NCI-H2227 treated with DMSO at 0.1 percent for 48 hours (cell line): ENCODE measurements at places on chromosomes 2 and 18.
A peak's percentile ranks its signal among the peaks of the same experiment; 100 is the strongest.

- no peak for DNase-seq
Observed at GRCh38 chr2:68426848-68427579, 40.1 kb downstream of the FBXO48 start.

GRCh38 chr2:216012133-216012829 is 1.1 kb downstream of the MREG start:
- DNase-seq: peak; percentile 57

- DNase-seq: no peak
Observed at GRCh38 chr18:22228976-22229375, 59.6 kb downstream of the GATA6 start.

- DNase-seq: no peak
Observed at GRCh38 chr2:14072338-14072737, 560.2 kb upstream of the LRATD1 start.

- DNase-seq: no peak
Observed at GRCh38 chr2:28583899-28584553, 88.2 kb downstream of the PLB1 start.

GRCh38 chr18:55506074-55506473 is 81.9 kb downstream of the TCF4 start:
- DNase-seq: no peak

GRCh38 chr2:19519045-19519444 is 160.6 kb upstream of the OSR1 start:
- no peak for DNase-seq

DNA sequence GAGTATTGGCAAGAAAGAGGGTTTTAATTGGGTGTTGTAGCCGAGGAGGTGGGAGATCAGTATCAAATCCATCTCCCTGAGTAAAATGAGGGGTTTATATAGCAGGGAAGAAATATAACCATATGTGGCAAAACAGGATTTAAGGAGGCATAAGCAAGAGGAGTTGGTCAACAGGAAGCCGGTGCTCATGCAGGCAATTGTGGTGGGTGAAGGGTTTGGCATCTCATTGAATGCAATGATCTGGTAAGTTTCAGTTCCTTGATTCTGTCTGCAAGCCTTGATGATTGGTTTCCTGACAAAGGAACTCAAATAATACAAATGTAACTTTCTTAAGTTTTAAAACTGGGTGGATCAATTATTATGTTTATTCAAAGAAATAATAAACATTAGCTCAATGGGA is 564.4 kb upstream of the LINC00305 start:
- no peak for DNase-seq

DNA sequence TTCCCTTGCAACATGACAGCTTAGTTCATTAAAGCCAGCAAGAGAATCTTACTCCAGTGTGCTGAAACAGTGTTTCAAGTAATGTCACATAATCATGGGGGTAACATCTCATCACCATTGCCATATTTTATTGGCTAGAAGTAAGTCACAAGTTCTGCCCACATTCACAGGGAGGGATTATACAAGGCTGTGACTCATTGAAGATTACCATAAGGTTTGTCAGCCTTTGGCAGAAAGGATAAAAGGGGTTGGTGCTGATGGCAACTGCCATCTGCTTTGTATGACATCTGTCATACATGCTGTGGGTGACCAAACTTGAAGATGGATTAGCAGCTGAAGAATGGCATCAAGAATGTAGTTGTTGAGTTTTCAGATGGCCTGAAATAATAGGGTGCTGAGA is 61.2 kb downstream of the KCNE4 start:
- DNase-seq: no peak

- no peak for DNase-seq
Observed at GRCh38 chr18:23588836-23589560, 2.7 kb upstream of the NPC1 start.

- no peak for DNase-seq
Observed at GRCh38 chr2:133986881-133987795, 266.7 kb upstream of the MGAT5 start.

GRCh38 chr2:134668821-134669220 is 50.0 kb downstream of the TMEM163 start:
- DNase-seq: no peak

GRCh38 chr2:68418855-68419254 is 48.2 kb downstream of the FBXO48 start:
- no peak for DNase-seq

GRCh38 chr18:392928-393573 is 107.5 kb downstream of the COLEC12 start:
- DNase-seq: peak; percentile 11

GRCh38 chr18:78986018-78986481 is 6.4 kb downstream of the SALL3 start:
- no peak for DNase-seq

DNA sequence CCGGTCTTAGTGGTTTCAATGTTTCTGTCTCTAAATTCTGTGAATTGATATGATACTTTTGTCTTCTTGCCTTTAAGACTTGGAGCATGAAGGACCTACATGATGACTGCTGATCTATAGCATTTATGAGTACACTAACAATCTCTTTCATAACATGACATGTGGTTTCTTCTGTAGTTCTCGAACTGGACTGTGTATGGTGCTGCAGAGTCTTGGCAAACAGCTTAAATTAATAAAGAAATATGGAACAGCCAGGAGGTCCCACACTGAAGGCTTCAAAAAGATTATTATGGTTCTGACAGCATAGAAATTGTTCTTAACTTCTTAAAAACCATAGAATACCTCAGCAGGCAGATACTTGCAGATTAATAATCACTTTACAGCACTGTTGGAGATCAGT is 145.0 kb downstream of the DCC start:
- DNase-seq: no peak

DNA sequence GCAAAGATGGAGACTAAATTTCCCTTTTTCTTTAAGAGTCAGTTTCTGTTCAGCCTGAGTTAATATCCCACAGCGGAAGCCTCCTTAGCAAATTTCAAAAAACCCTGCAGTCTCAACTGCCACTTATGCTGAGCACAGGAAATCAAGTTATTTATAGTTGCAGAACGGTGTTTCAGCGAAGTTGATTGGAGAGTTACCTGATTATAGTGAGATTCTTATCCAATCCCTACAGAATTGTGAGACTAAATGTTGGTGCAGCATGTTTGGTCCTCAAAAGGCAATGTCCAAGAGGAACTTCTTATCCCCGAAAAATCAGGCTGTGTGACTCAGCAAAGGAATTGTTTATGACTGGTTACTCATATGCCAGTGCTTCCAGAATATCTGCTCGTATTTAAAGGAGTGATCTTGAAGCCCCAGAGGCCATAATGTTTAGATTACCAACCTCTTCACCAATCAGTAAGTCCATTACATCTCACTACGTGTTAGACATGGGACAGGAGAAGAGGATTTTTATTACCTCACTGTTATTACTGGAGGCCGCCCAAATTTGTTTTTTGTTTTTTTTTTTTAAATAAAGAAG is 67.9 kb downstream of the LRRFIP1 start:
- no peak for DNase-seq

DNA sequence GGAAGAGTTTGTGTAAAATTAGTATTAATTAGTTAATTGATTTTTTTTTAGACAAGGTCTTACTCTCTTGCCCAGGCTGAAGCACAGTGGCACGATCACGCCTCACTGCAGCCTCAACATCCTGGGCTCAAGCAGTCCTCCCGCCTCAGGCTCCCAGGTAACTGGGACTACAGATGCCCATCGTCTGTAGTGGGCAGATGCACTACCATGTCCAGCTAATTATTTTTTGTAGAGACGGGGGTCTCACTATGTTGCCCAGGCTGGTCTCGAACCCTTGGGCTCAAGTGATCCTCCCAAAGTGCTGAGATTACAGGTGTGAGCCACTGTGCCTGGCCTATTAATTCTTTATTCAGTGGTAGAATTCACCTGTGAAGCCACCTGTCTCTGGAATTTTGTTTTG is 41.1 kb downstream of the UBE2F start:
- no peak for DNase-seq

GRCh38 chr2:144198116-144198515 is 321.8 kb downstream of the ZEB2 start:
- DNase-seq: no peak

DNA sequence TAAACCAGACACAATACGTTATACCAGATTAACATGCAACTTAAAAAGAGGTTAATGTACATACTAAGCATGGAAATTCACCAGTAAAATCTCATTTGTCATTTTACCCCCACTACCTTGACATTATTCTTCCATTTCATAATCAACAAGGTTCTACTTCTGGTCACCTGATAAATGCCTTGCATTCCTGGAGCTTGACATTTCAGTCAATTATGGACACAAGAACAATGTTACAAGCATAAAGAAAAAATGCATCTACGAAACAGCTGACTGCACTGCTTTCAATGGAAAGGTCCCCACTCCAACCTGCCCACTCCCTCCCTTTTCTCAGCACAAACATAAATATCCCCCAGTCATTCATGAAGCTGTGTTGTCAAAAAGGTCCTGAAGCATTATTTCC is 31.4 kb downstream of the ARL5A start:
- DNase-seq: no peak

DNA sequence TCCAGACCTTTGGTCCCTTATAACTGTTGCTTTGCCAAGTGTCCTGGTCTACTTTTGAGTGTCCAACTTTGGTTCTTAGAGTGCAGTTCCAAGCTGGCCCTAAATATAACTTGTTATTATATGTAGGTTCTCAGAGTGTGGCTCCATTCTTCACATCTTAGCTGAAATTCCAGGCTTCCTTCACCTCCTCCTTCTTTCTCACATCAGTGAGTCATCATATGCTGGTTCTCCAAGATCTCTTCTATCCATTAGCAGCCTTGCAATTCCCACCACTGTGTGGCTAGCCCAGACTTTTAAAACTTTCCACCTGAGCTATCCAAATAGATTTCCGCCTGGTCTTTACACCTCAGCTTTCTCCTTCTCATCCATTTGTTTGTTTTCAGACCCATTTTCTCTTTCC is 12.6 kb upstream of the CXCR4 start:
- no peak for DNase-seq

DNA sequence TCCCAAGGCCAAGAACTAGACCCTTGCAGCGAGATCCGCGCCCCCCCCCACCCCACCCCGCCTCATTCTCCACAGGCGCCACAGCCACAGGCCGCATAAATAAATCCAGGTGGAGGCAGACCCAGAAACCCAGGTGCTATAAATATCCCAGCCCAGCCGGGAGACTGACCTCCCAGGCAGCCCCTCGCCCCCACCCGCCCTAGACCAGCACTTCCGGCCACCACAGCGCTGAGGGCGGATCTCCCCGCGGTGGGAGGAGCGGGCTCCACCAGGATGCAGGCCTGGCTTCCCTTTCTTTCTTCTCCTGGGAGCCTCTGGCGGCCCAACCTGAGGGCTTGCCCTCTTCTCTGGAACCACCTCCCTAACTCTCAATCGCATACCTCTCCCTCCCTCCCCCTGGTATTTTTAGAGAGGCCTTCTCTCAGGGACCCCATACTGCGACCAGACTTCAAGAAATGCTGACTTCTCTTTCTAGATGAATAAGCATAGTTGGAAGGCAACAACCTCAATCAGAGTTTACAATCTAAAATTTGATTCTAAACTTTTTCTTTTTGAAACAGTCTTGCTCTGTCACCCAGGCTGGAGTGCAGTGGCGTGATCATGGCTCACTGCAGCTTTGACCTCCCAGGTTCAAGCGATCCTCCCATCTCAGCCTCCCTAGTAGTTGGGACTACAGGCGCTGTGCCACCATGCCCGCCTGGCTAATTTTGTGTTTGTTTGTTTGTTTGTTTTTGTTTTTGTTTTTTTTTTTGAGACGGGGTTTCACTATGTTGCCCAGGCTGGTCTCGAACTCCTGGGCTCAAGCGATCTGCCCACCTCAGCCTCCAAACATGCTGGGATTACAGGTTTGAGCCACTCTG is 55.0 kb downstream of the PKDCC start:
- no peak for DNase-seq

- DNase-seq: no peak
Observed at GRCh38 chr18:79275992-79276391, 119.7 kb upstream of the NFATC1 start.

DNA sequence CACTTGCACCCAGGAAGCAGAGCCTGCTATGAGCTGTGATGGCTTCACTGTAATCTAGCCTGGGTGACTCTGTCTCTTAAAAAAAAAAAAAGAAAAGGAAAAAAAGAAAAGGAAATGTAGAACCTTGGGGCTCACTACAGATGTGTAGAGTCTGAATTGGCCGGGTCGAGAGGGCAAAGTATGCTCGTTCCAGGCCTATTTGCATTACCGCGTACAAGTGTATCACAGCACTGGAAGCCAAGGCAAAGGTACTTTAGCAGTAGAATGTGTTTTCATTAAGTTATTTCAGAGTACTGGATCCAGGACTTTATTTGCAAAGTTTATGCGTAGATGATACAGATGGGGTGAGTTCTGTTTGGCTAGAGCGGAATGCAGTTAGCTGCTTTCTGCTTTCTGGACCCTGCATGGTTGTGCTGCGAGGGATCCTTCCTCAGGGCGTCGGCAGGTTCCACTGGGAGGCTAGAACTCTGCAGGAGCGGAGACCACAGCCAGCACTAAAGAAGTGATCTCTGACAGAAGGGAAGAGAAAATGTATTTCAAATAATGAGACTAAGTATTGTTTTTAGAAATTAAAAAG is 51.8 kb downstream of the LDLRAD4 start:
- DNase-seq: no peak

- DNase-seq: peak; percentile 72
Observed at GRCh38 chr2:125837611-125838010, 818.3 kb upstream of the GYPC start.

GRCh38 chr2:154433010-154433409 is 265.5 kb upstream of the KCNJ3 start:
- no peak for DNase-seq

- peak; percentile 38 for DNase-seq
Observed at GRCh38 chr2:60320724-60321123, 232.7 kb downstream of the BCL11A start.

DNA sequence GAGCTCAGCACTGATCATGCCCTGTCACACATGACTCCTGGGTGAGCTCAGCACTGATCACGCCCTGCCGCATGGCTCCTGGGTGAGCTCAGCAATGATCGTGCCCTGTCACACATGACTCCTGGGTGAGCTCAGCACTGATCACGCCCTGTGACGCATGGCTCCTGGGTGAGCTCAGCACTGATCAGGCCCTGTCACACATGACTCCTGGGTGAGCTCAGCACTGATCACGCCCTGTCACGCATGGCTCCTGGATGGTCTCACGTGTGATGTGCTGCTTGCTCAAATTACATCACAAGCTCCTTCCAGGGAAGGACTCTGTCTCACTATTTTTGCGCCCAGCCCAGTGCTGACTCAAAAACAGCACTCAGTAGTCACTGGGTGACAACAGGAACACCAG is 258.0 kb downstream of the HDAC4 start:
- no peak for DNase-seq

GRCh38 chr2:73290049-73290839 is 3.1 kb downstream of the EGR4 start:
- DNase-seq: peak; percentile 70

DNA sequence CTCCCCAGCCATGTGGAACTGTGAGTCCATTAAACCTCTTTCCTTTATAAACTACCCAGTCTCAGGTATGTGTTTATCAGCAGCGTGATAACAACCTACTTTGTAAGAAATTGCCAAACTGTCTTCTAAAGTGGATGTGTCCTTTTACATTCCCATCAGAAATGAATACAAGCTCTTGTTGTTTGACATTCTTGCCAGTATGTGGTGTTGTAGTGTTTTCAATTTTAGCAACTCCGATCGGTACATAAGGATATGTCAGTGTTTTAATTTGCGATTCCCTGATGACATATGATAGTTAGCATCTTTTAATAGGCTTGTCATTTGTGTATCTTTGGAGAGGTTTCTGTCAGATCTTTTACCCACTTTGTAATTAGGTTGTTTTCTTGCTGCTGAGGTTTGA is 1156.3 kb upstream of the CRIM1 start:
- no peak for DNase-seq

- DNase-seq: no peak
Observed at GRCh38 chr2:167142554-167142953, 254.3 kb downstream of the XIRP2 start.

- DNase-seq: peak; percentile 94
Observed at GRCh38 chr2:170815746-170816503, 762 bp upstream of the GAD1 start.
